ENCODE measurements at places on chromosomes 1 and 21.

- DNase-seq, result no peak
Observed at GRCh38 chr1:49397086-49397485, 620.4 kb upstream of the BEND5 start.

- no peak for DNase-seq
Observed at GRCh38 chr1:47727697-47728085, 269.5 kb downstream of the TRABD2B start.

DNA sequence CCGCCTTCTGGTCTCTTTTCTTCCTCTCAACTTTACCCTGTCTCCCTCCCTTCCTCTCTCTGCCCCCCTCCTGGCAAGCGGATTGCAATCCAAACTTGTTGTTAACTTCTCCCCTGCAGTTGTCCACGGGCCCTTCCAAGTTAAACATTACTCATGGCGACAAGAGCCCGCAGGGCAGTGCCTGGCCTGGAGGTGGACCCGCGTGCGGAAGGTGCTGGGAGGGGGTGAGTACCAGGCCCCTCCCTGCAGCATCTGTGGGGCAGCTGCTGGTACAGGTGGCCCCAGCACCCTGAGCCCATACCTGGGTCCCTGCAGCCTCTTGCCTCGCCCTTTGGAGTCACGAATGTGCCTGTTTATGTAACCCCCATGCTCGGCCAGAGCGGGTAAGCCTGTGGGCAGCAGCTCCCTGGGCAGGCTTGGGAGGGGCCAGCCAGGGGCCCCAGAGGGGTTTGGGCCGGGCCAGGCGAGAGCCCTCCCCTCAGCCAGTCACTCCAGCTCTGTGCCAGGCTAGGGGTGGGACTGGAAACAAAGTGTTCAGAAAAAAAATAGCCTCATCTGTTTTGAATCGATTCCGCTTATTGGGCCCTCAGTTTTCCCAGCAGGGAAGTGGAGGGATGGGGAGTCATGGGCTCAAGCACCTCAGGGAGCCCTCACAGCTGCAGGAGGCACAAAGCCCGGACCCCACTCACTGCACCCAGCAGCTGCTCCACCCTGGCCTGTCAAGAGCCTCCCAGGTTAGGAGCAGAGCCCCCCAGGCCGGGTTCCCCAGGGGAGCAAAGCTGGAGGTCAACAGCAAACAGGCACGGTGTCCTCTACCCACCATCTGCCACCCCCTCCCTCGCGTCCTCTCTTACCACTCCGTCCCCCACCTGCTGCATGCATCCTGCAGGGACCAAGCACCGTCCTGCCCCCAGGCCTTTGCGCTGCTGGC, 14.0 kb upstream of the FAAP20 start:
- DNase-seq, result no peak

- no peak for DNase-seq
Observed at GRCh38 chr1:245154429-245155271, at the start of gene KIF26B. Gene KIF26B (plus strand): TSS chr1:245154985. CDS start chr1:245155425, 440 bp downstream.

DNA sequence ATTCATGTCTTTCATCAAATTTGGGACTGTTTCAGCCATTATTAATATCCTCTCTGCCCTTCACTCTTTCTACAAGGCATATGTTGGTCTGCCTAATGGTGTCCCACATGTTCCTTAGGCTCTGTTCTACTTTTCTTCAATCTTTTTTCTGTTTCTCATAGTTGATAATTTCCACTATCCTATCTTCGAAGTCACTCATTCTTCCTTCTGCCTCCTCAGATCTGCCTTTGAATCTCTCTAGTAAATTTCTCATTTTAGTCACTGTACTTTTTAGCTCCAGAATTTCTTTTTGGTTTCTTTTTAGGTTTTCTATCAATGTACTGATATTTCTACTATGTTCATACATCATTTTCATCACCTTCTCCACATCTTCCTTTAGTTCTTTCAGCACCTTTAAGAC, 20.0 kb upstream of the NIBAN1 start:
- no peak for DNase-seq

DNA sequence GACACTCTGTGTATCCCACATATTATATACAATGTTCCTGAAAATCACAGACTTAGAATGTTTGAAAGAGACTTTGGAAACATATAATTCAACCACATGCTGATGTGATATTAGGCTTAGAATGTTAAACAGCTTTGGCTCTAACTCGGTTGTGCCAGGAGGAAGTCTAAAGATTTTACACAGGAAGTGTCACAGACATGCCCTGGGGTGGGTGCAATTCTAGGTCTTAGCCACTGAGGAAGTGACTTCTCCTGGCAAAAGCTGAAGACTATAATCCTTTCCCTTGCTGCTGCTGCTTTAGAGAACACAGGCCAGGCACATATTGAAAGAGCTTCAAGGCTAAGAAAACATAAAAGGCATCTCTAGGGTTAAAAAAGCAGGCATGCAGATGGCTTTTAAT, 51.0 kb downstream of the RPL5 start:
- DNase-seq, result peak; percentile 26

DNA sequence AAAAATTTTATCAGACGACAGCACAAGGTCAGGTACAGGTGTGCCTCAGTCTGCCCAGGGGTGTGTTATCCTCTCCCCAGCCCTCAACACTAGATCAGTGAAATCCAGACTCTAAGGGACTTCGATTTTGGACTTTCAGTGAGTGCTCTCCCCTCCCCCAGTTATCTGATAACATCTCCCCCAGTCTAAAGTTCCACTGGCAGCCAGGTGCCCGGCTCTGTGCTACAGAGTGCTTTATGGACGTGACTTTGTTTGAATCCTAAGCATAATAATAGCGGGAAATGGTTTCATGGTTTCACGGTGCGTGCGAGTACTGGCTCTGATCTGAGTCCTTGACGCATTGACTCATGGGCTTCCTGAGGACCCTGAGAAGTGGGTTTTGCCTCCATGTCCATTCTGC, 3.2 kb downstream of the SPSB1 start:
- no peak for DNase-seq

DNA sequence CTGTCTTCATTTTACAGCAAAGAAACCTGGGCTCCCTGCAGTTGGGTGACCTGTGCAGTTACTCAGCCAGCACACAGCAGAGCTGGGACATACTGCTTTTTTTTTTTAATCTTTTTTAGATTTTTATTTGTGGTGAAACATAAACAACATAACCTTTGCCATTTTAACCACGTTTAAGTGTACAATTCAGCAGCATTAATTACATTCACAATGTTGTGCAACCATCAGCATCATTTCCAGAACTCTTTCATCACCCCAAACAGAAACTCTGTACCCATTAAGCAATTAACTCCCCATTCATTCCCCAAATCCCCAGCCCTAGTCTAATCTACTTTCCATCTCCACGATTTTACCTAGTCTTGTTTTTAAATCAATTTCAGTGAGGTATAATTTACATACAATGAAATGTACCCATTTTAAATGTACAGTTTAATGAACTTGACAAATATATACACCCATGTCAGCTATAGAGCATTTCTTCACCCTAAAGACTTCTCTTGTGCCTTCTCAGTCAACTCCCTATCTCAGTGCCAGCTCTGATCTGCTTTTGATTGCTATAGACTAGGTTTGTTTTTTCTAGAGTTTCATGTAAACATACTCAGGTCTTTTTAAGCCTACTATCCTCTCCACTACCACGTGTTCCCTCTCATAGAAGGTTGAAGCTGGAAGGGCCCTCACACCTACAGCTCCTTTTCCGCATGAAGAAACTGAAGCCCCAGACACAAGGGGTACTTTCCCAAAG, 37.8 kb upstream of the C8B start:
- DNase-seq, result no peak

GRCh38 chr1:85137660-85138059, 63.2 kb downstream of the SYDE2 start:
- no peak for DNase-seq

DNA sequence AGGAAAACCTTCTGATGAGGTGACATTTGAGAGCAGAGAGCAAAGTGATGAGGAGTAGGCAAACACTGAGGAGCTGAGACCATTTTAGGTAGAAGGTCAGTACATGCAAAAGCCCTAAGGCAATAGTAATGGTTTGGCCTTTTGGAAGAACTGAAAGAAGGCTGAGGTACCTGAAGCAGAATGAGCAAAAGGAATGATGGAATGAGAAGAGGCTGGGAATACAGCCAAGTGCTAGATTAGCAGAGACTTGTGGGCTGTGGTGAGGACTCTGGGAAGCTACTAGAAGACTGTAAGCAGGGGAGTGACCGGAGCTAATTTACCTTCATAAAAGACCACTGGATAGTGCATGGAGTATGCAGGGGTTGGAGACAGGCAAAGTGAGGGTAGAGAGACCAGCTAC, 77.9 kb downstream of the GFI1 start:
- DNase-seq, result no peak

DNA sequence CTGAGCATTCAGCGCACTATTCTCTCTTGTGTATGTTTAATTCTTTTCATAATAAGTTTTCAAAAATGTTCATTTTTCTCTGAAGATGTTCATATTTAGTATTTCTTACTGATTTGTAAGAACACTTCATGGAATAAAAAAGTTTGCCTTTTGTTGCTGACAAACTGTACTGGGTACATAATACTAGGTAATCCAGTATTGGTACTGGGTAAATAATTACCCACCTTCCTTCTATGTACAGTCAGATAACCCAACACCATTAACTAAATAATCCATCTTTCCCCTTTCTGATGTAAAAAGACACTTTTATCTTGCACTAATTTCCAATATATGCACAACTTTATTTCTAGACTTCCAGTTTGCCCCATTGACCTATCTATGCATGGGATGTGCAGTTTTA, 23.9 kb downstream of the APP start:
- no peak for DNase-seq

GRCh38 chr21:44880405-44881197, 7.1 kb upstream of the PTTG1IP start:
- no peak for DNase-seq

DNA sequence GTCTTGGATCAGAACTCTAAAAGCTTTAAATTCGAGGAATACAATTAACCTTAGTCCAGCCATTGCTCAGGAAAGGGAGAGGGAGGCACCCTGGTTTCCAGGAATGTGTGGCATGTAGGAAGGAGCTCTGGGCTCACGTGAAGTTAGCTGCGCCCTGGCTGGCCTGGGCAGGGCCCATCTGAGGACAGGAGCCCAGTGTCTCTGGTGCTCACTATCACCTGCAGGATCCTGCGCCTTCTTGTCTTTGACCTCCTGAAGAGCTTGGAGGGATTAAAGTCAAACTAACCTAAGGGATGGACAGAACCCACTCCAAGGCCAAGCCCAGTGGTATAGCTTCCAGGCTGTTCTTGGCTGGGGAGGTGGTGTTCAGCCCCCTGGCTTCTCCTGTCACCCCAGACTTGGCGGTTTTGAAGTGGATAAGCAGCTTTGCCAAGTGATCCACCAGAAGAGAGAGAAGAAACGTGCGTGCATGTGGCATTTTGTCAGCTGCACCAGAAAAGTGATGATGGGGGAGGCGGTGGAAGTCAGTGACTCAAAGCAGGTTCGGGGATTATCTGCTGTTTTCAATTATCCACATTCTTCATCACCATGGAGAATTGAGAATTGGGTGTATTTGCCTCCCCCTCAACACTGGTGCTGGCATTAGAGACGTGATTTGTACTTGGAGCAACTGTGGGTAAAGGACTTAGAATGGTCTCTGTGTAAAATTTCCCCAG, 11.9 kb upstream of the KCNN3 start:
- no peak for DNase-seq

- DNase-seq, result no peak
Observed at GRCh38 chr1:233261695-233262094, 33.8 kb downstream of the PCNX2 start.

DNA sequence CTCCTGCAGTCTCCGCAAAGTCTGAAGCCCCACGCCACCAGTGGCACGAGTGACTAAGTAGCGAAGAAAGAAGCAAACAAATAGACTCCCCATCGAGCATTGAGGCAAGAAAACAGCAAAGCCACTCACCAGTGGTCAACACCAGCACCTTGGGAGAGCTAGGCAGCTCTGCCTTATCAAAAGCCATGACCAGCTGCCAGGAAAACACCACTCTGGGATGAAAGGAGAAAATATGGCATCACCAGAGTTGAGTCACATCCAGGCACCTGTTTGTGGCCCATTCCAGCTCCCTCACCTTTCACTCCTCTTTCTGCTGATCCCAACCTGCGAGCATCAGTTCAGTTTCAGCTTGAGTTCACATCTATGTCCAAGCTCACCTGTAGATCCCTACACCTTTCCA, 17.2 kb downstream of the PDZK1 start:
- no peak for DNase-seq

- DNase-seq, result peak; percentile 48
Observed at GRCh38 chr1:235018720-235019444, 109.8 kb downstream of the TOMM20 start.

DNA sequence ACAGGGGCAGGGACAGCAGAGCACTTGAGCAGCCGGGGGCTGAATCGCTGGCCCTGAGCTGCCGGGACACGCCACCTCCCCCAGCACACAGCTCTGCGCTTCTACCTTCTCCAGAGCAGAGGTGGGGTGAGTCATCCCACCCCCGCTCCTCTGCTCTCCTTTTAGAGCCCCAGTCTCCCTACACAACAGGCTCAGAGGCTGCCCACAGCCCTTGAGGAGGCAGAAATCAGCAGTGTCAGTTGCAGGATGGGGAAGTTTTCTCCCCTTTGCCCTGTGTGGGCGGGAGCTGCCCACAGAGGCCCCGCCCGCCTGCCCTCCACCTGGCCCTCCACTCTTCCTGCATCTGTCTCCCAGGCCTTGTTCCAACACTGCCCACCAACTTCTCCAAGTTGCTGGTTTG, 94.6 kb downstream of the STUM start:
- DNase-seq, result peak; percentile 70

GRCh38 chr1:221845650-221846371, 103.9 kb upstream of the DUSP10 start:
- DNase-seq, result no peak

GRCh38 chr1:24870551-24871195, 59.4 kb downstream of the RUNX3 start:
- DNase-seq, result no peak

DNA sequence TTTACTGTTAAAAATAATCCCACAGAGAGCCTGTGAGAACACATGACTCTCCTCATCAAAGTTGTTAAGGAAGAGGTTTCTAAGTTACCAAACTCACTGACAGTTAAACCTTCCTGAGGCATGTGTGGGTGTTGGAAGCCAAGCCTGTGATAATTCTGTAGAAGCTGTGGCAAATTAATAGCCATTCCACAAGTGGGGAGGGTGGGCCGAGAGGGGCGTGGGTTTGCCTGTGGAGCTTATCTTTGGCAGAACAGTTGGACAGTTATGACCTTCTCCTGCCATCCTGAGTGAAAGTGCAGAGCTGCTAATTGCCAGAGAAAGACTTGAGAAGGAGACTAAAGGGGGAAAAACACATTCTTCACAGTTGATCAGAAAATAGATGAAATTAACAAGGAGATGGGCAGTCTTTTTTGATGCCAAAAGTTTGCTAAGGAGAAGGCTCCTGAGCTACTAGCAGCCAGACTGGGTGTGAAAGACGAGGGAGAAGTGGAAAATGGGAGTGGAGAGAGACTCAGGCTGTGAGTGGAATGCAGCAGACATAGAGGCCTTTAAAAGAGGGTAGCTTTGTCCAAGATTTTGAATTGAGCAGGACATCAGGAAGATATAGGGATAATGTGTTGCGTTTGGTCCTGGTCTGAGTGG, 1.6 kb upstream of the PLA2G2C start:
- DNase-seq, result no peak

- DNase-seq, result no peak
Observed at GRCh38 chr1:161226320-161226711, 456 bp downstream of the TOMM40L start.

- DNase-seq, result no peak
Observed at GRCh38 chr1:162317621-162318020, 59.0 kb downstream of the SPATA46 start.
